EL (cell line): ENCODE measurements at places on chromosomes 3 and 15.

DNA sequence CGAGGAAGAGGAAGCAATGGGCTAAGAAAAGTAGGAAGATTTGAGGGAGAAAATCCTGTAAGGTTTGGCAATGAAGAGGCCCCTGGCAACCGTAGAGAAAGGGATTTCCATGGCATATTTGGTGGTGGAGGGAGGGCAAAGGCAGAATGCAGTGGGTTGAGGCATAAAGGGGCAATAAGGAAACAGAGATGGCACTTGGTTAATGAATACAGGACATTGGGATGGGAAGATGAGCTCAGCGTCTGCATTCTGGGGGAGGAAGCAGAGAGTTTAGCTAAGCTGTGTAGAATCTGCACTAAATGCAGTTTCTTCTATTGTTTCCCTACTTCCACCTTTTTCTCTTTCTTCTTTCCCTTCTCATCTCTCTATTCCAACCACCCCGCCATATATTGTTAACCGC is 83.6 kb downstream of the LRTM1 start:
- no peak for DNase-seq

DNA sequence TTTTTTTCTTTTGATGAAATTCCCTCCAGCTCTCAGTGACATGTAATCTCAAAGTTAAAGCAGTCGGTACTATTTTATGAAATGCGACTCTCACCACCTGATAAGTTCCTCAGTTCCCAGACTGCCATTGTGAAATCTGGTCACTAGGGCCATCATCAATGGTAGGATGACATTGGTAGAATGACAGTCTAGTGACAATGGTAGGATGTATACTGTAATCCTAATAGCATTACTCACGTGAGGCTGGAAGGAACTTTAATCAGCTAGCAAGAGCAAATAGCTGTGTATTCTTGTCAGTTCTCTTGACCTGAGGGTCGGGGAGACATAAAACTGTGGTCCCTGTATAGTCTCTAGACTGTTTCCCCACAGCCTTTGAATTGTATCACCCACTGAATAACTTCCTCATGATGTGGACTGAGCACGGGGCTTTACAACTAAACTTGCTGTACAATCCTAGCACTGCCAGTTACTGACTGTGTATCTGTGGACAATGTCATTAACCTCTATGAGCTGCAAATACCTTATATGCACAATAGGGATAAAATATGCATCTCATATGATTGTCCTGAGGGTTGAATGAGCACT is 23.2 kb downstream of the TRAT1 start:
- DNase-seq = no peak

- peak; percentile 57 for DNase-seq
These were observed 174.0 kb upstream of the TP63 start for GRCh38 chr3:189457201-189457607.

DNA sequence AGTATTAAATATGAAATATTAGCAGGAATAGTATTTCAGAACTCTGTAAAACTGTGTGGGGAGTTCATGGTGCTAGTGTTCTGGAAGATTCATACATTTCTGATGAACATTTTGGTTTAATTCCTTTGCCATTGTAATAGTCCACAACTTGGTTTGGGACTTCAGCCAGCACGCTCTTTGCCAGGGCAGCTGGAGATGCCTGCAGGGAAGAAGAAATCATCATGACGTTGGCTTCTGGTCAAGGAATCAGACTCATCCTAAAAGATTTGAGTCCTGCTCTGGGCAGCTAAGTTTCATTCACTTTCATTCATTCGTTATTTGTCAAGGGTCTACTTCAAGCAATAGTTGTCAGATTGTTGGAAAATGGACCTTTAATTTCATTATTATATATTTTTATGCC is 32.4 kb upstream of the MRPL3 start:
- DNase-seq = peak; percentile 69

- no peak for DNase-seq
These were observed 166.5 kb downstream of the EBLN2 start for GRCh38 chr3:73228000-73228399.

DNA sequence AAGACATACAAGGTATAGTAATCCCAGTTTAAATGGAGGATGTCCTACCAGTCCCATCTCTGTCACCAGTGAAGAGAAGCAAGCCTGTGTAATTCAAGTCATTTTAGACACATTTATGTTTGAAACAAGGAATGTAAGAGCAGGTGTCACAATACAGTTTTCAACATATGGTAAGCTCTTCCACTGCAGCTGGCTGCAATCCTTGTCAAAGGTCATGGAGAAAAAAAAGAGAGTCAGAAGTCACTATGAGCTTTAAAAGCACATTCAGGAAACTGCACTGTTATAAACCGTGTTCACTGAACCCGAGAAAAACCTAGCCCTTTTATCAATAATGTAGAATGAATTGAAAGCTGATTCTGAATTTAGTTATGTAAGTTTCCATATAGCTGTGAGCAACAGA is 206.4 kb downstream of the NAALADL2 start:
- no peak for DNase-seq

- no peak for DNase-seq
These were observed 215.6 kb downstream of the CADPS start for GRCh38 chr3:62659660-62660059.

DNA sequence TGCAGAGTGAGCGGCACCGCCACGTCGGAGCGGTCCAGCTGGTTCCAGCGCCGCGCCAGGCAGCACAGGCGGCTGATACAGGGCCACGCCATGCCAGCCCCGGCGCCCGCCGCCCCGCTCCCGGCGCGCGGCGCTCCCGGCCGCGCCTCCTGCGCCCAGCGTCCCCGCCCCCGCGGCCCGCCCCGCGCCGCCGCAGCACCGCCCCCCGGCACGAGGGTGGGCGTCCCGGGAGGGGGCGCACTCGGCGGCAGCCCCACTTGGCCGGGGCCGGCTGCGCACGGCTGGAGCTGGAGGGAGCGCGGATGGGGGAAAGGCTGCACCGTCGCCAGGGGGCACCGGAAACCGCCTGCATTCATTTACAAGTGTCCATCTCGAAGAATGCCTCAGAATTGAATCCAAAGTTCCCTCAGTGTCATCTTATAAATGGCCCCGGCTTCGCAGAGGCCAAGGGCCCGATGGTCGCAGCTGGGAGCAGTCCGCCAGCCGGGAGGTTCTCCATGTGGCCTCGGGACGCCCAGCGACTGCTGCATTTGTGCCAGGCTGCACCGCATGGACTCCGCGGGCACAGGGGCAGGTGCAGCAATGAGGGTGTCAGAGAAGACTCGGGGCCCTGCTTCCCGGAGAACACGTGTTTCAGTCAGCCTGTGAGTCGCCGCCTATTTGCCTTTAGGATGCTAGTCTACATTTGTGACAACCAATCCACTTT is at the start of gene MAP6D1:
Gene MAP6D1, minus strand, starts transcription at position 122 of the 706 bp plus-strand sequence. Its CDS starts 30 bp downstream, at position 92.
- DNase-seq = peak; percentile 77

- no peak for DNase-seq
These were observed 22.4 kb upstream of the SETD2 start for GRCh38 chr3:47186285-47186684.

- DNase-seq = no peak
These were observed 139.8 kb upstream of the PROK2 start for GRCh38 chr3:71924721-71925120.

GRCh38 chr15:39153716-39154115 is 427.2 kb upstream of the THBS1 start:
- DNase-seq = no peak

GRCh38 chr3:171967137-171967783 is 72.1 kb upstream of the FNDC3B start:
- DNase-seq = peak; percentile 91

GRCh38 chr3:18743761-18744160 is 318.6 kb upstream of the SATB1 start:
- no peak for DNase-seq

- no peak for DNase-seq
These were observed 7.3 kb downstream of the ARL6IP5 start for GRCh38 chr3:69092030-69092516.

GRCh38 chr15:91100814-91101607 is 954 bp downstream of the SV2B start:
- DNase-seq = no peak

GRCh38 chr3:32583708-32584107 is 13.1 kb upstream of the DYNC1LI1 start:
- DNase-seq = peak; percentile 92

- DNase-seq = no peak
These were observed 82.1 kb downstream of the MYO1E start for GRCh38 chr15:59290295-59291212.

DNA sequence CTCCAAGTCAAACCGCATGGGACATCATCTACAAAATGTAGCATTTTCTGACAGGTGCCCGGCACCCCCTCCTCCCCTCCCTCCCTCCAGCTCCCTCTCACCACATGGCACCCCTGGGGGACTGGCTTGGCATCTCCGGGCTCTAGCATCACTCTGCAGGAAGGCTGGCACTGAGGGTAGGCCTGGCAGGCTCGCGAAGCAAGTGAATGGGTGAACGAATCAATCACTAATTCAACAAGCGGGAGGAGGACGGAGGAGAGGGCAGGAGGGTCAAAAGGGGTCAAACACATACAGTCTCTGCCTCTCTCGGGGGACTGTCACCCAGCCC is 155.7 kb downstream of the NUP210 start:
- DNase-seq = no peak

DNA sequence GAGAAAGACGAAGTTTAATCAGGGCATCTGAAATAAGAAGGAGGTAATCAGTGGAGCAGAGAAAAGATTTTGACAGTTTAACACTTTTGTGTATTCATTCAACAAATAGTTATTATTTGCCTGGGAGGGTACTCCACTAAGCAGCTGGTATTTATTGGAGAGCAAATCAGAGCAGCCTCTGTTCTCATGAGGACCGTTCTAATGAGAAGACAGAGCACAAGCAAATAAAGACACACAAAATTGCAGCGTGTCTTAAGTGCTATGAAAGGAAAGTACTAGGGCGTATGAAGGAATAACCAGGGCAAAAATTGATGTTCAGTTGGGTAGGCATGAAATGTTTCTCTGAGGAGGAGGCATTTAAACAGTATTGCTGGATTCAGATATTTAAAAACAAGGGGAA is 302.9 kb upstream of the RARB start:
- no peak for DNase-seq

DNA sequence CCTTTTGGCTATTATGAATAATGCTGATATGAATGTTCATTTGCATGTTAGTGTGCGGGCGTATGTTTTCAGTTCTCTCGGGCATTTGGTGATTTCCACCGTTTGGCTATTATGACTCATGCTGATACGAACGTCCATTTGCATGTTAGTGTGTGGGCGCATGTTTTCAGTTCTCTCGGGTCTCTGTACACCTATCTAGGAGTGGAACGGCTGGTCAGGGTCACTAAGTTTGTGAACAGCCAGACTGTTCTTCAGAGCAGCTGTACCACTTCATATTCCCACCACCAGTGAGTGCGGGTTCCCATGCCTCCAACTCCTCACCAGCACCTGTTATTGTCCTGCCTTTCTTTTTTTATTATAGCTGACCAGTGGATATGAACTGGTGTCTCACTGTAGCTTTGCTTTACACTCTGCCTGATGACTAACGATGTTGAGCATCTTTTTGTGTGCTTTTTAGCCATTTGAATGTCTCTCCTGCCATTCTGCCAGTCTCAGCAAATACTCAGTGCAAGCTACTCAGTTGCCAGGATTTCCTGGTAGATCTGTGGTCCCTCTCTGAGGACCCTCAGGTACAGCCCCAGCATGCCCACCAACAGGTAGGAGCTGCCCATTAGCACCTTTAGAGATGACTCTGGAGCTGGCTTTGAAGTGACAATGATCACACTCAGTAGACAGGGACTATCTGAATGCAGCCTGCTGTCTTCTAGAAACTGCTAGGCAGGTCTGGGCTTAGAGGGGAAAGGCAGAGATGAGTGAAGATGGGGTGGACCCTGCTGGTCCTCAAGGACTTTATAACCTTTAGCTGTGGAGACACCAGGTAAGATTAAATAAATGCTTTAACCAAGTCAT is 141.1 kb downstream of the XXYLT1 start:
- peak; percentile 33 for DNase-seq

- DNase-seq = no peak
These were observed 218.4 kb downstream of the ABHD5 start for GRCh38 chr3:43909149-43909548.

GRCh38 chr15:23503980-23504379 is 56.9 kb upstream of the GOLGA6L2 start:
- DNase-seq = no peak

DNA sequence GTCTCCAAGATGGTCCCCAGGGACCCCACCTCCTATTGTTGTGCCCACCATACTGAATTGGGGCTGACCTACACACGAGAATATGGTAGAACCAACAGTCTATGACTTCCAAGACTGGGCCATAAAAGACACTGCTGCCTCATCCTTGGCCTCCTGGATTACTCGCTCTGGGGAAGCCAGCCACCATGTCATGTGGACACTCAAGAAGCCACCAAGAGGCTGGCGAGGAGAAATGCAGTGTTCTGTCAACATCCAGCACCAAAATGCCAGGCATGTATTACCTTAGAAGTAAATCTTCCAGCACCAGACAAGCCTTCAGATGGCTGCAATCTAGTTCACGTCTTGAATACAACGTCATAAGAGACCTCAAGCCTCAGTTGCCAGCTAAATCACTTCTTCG is 17.1 kb upstream of the TPM1 start:
- DNase-seq = no peak

GRCh38 chr3:122364490-122364889 is 18.5 kb downstream of the MIX23 start:
- no peak for DNase-seq

DNA sequence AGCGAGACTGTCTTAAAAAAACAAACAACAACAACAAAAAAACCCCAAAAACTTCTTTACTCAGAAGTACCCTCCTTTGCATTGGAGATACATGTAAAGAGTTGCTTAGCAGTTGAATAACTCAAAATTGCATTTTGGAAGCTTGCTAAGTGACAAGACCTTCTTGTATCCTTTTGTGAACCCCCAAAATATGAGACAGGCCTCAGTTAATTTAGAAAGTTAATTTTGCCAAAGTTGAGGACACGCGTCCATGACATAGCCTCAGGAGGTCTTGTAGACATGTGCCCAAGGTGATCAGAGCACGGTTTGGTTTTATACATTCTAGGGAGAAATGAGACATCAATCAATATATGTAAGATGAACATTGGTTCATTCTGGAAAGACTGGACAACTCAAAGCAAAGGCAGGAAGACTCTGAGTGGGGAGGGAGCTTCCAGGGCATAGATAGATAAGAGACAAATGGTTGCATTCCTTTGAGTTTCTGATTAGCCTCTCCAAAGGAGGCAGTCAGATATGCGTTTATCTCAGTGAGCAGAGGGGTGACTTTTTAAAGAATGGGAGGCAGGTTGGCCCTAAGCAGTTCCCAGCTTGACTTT is 1.7 kb upstream of the ARF4 start:
- DNase-seq = no peak

- no peak for DNase-seq
These were observed 207.8 kb upstream of the MCTP2 start for GRCh38 chr15:94023531-94023930.

DNA sequence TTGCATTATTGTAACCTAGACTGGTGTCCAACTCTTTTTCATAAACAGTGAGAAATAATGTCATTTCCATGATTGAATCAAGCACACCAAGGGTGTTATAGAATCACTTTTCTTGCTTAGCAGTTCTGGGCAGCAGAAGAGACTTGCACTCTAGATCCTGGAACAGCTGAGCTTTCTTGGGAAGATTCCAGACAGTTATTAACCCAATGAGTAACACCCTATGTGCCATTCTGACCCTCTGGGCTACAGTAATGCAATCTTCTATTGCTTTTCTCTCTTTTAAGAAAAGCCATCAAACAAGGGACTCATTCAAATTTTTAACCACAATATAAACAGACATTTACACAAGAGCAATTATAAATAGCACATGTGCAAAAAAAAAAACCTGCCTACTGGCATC is 39.3 kb upstream of the USP3 start:
- peak; percentile 48 for DNase-seq

GRCh38 chr3:64873400-64873799 is 185.6 kb upstream of the ADAMTS9 start:
- DNase-seq = no peak
